Hematopoietic multipotent progenitor cell treated with erythropoietin and hydrocortisone succinate and interleukin-3 and kit ligand, for 4 days (in vitro differentiated cells): ENCODE measurements at places on chromosomes 6 and 20.

- DNase-seq, result no peak
These were observed 11.6 kb downstream of the ZKSCAN4 start for GRCh38 chr6:28240471-28240870.

GRCh38 chr6:3147914-3148757, 9.2 kb downstream of the TUBB2A start:
- DNase-seq, result no peak

DNA sequence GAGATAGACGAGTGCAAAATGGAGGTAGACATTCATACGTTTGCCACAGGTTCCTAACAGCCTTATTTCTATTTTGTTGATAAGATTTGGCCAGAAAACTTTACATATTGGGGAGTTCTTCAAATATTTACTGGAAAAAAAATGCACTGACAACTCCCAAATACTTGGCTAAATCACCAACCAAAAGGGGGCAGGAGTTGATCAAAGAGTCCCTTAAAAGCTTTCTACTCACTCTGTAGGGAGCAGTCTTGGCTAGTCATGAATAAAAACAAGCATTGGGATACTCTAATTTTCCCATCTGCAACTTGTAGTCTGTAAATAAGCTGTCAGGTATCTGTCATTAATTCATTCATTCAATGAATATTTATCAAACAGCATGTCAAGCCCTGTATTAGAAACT, 18.4 kb downstream of the TENT5A start:
- peak; percentile 28 for DNase-seq

DNA sequence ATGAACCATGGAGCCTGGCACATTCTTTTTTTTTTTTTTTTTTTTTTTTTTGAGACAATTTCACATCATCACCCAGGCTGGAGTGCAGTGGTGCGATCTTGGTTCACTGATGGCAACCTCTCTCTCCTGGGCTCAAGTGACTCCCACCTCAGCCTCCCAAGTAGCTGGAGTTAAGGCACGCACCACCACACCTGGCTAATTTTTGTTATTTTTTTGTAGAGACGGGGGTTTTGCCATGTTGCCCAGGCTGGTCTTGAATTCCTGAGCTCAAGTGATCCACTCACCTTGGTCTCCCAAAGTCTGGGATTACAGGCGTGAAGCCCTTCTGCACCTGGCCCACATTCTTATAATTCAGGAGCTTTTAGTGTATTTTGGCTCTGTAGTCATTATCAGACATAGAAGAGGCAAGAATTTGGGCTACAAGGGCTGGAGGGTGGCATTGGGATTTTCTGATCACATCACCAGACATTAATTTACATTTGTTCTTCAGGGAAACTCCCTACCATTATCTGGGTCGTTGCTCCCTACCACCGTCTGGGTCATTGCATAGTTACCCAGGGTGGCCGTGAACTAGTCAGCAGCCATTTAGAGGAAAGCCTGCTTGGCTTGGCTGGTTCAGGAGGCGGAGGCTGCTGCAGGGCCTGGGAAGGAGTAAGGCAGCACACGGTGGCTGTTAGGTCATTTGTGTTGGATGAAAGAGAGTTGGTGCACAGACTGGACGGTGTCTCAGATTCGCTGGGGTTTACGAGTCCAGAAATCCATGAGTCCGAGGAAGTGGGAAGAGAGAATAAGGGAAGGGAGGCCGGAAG, 17.6 kb downstream of the ARID1B start:
- DNase-seq, result no peak

GRCh38 chr6:130027948-130028347, 9.6 kb downstream of the L3MBTL3 start:
- DNase-seq, result peak; percentile 9

- DNase-seq, result no peak
These were observed 58.8 kb upstream of the BTN3A2 start for GRCh38 chr6:26306232-26306631.

DNA sequence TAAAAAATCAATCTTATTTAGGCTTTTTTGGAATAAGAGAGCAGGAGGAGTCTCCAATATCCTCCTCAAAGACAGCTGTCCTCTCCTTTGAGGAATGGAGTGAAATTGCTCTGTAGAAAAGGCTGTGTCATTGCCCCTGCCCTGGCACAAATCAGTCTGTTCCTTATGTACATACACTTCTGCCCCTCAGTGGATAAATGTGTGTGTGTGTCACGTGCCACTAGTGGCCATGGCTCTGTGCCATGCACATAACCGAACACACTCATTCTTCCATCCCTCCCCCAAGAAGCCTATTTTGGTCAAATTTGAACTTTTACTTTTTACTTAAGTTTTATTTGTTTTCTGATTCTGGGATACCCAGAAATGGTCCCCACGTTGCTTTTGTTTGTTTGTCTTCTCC, 49.2 kb downstream of the ANKS1A start:
- peak; percentile 85 for DNase-seq

DNA sequence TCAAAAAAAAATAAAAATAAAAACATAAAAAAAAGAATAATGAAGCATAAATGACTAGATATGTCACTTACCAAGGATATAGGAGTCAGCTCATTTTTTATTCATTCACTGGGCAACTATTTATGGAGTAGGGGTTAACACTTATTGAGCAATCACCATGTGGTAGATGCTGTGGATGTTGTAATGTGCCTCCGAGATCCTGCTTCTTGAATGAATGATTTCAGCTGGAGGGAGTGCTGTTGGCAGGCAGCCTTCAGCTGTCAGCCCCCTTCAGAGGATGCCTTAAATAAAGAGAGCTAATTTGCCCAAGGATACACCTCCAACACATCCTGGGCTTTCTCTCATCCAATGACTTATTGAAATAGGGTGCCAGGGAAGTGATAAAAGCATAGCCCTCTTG, 229.5 kb upstream of the DTNBP1 start:
- DNase-seq, result peak; percentile 40

- DNase-seq, result peak; percentile 15
These were observed 1.5 kb downstream of the MAFB start for GRCh38 chr20:40687384-40688128.

DNA sequence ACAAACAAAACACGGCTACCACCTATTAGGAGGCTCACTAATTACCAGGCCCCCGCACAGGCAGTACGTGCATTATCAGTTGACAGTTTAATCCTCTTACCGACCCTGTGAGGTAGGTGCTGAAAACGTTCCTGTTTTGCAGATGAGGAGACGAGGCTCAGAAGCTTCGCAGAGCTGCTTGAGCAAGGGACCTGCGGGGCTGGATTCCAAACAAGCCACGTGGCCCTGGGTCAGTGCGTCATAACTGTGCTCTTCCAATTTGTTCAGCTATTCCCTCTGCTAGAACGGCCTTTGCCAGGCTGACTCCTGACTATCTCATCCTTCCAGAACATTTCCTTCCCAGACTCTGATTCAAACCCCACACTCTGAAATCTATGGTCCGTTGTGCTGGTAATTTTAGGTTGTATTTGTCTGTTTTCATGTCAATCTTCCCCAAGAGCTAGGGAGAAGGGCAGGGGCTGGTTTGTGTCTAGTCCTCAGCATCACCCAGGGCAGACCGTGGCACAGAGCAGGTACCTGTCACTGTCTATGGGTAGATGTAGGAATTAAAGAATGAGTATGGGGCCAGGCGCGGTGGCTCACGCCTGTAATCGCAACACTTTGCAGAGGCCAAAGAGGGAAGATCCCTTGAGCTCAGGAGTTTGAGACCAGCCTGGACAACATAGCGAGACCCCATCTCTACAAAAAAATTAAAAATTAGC, 28.8 kb upstream of the TLDC2 start:
- DNase-seq, result no peak

- peak; percentile 7 for DNase-seq
These were observed 20.7 kb upstream of the SH3BGRL2 start for GRCh38 chr6:79610306-79611009.

- DNase-seq, result no peak
These were observed 219.8 kb downstream of the ERMARD start for GRCh38 chr6:169971081-169971861.

- no peak for DNase-seq
These were observed 275.3 kb downstream of the ALDH8A1 start for GRCh38 chr6:134674562-134674961.

GRCh38 chr6:47195011-47195650, 114.6 kb downstream of the TNFRSF21 start:
- DNase-seq, result no peak

- peak; percentile 73 for DNase-seq
These were observed 17.4 kb downstream of the HSPA12B start for GRCh38 chr20:3749689-3750531.

- peak; percentile 46 for DNase-seq
These were observed 4.7 kb upstream of the NPBWR2 start for GRCh38 chr20:64111841-64112641.

- no peak for DNase-seq
These were observed 20.0 kb downstream of the VTA1 start for GRCh38 chr6:142167071-142167470.

GRCh38 chr20:58910473-58910872, 58.0 kb downstream of the GNAS start:
- no peak for DNase-seq

GRCh38 chr6:1942834-1943233, 302.6 kb downstream of the GMDS start:
- DNase-seq, result no peak

DNA sequence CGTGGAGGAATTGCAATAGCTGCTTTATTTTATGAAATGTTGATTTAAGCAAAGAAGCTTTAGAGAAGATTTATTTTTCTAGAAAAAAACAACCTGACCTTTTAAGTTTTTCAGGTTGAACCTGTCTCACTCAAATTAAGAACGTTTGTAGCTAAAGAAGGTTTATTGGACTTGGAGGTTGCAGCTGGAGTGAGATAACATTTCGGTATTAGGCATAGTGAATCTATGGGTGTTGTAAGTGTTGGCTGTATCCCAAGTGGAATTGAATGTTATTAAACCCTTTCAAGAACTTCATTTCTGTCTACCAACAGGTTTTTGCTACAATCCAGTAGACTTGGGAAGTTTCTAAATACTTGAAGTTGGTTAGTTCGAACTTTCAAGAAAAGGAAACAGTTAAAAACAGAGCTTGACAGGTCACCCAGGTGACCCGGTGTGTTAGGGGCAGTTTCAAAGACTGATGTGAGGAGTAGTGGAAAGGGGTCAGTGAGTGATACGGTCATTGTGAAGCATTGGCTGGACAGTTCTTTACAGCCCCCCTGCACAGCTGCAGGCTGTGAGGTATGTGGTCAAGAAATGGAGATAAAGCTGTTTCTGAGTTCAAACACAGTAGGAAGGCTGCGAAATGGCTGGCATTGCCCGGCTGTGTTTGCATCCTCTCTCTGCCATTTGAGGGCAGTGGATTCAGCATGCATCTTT, 2.4 kb upstream of the TBCC start:
- DNase-seq, result peak; percentile 44

DNA sequence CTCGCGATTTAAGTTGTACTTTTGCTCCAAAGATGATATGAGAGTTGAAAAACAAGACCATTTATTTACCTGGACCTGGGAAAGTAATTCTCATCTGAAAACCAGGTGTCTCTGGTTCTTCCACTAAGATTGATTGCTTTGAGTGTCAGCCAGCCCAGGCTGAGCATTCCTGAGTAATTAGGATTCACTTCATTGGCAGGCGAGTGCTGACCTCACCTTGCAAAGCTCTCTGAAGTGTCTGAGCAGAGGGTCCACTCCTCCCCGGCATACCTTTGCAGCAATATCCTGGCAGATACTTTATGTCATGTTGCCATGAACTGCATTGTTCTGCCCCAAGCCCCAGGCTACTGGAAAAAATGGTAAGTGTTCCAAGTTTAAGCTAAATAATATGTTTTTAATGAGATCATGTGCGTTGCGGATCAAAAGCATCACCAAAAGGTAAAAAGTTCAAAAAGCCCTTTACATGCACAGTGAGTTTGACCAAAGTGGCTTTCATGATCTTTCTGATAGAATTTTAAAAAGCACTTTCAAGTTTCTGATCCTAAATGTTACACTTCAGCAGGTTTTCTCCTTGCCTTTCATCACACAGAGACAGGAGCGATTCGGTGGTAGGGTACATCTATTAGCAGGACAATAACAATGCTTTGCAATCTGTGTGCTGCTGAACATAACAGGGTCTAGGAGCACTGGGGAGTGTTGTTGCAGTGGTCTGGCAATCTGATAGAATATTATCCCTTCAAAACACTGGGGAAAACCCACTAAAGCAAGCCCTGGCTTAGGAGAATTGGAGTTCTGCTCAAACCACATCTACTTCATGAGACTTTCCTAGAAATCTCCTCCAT, 127.8 kb upstream of the EEF1E1 start:
- no peak for DNase-seq

DNA sequence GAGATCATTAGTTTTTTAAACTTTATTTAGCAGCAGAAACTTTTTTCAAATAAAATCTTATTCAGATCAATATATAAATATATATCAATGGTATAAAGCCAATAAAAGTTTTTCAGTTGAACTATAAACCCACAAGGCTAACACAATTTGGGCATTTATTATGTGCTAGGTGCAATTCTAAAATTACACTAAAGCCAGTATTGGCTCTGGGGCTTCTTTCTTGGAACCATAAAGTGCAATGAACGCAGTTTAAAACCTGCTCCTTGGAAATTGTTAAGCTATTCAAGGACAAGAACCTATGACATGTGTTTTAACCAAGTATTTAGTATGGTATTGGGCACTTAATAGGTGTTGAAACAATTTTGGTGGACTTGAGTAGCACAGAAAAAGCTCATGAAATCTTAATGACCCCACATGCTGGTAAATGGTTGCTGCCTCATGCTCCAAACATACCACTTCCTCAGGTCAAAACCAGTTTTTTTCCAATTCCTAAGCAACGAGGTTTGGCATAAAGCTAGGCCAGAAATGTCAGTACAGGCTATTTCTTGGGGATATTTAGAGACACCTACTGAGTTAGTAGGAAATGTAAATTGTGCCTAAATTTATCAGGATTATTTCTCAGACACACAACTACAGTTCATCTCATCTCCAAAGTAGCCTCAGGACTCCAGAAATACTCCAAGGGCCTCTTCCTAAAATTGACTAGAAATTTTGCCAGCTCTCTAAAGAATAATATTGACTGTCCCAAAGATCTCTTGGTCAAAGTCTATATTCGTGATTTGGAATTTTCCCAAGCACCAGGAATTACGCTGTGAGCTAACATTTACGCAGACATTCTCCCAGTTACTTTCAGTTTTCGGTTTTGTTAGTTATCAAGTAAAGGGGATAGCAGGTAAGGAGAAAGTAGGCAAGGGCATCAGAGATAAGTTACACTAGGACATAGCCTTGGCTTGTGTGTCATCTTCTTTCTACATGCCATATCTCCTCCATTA, 90.9 kb upstream of the LGSN start:
- no peak for DNase-seq

- peak; percentile 89 for DNase-seq
These were observed 70.3 kb downstream of the SCAND1 start for GRCh38 chr20:35883778-35884540.

DNA sequence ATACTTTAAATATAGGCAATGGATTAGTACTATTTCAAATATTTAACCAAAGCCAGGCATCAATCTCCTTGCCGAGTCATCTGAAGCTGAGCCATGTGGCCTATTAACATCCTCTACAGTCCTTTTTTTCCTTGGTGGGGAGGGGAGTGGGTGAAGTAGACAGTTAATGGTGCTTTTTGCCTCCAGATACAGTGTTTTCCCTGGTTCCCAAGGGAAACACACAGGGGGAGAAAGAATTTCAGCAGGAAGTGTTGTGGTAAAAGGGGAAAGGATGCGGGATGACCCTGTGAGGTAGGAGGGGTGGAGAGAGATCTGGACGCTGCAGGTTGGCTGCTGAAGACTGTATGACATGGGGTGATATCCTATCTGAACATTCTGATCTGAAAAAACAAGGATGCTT, 9.6 kb downstream of the CLDN20 start:
- DNase-seq, result peak; percentile 12

- no peak for DNase-seq
These were observed 872.9 kb upstream of the GJE1 start for GRCh38 chr6:141259807-141260206.

GRCh38 chr6:108839083-108839642, 9.1 kb upstream of the ARMC2 start:
- no peak for DNase-seq
